ENCODE measurements at places on chromosomes 12 and 14.

- no peak for DNase-seq
Observed at GRCh38 chr14:36646664-36647416, 14.8 kb upstream of the PAX9 start.

DNA sequence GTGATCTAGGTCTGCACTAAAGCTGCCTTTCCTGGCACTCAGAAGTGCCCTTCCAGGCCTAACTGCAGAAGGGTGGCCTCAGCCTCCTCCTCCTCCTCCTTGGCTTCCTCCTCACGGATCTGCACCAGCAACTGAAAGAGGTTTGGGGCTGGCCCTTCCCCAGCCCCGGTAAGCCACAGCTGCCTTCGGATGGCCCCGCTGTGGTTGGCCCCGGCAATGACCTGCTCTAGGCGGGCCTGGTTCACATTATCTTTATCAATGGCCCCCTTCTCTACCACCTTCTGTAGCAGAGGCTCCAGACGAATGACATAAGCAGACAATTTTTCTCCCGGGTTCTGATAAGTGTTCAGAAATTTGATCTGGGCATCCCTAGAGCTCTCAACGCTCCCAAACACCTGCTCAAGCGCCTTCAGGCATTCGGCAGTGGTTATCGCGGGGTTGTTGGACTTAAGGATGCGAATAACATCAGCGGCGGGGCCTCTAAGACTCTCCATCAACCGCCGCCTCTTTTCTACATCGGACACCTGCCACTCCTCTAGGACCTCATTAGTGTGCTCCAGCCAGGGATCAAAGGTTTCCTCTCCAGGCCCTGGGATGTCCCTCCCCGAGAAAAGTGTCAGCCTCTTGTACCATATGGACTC lies 1.5 kb downstream of the PNMA1 start:
- DNase-seq: no peak

DNA sequence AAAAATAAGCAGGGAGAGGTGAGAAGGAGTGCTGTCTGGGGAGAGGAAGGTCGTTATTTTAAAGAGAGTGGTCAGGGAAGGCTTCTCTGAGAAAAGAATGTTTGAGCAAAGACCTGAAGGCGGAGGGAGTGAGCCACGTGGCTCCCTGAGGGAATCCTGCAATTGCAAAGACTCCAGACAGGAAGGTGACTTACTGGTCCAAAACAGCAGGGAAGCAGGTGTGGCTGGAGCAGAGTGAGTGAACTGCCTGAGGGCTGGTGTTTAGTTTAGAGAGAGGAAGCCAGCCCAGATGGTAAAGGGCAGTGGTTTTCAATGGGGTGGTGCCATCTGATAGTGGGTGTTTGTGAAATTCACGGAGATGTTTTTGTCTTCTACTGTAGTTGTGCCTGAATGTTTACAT lies 58.8 kb upstream of the LTA4H start:
- DNase-seq: no peak

- no peak for DNase-seq
Observed at GRCh38 chr14:93772263-93772662, 16.0 kb downstream of the PRIMA1 start.

GRCh38 chr14:74434294-74434693 lies 8.3 kb upstream of the SYNDIG1L start:
- no peak for DNase-seq

DNA sequence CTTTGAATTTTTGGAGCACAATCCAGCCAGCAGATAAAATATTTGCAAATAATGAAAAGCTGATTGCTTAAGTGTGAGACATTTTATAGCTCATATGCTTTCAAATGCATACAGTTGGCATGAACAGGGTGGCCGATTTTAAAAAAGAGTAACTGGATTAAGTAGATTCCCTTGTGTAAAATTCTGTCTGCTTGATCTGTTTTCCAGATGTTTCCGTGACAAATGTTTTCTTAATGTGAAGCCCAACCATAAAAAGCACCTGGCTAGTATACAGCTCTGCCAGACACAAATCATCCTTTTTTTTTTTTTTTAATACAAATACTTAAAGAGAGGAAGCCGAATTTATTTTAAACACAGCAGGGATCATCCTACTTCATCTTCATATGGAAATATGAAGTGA lies 440.7 kb downstream of the CCER1 start:
- DNase-seq: no peak

- DNase-seq: peak; percentile 1
Observed at GRCh38 chr12:91513313-91513712, 330.7 kb upstream of the DCN start.

DNA sequence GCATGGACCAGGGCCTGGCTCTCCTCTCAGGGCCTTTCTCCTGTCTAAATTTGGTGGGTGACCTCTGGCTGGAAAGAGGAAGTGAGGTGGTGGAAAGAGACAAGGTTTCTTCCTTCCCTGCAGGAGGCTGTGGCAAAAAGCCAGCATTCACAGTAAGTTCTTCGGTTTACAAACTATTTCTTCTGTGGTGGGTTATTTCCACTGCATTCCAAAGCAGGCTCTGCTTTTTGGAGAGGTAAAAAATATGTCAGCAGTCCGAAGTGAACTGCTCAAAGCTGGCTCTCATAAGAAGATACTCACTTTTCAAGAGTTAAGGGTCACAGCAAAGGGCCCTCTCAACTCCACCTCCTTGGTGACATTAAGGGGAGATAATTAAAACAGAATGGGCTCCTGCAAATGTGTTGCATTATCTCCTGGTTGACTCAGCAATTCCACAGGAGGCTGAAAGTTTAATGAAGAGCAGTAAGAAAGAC lies 48.9 kb upstream of the POC1B start:
- peak; percentile 57 for DNase-seq

DNA sequence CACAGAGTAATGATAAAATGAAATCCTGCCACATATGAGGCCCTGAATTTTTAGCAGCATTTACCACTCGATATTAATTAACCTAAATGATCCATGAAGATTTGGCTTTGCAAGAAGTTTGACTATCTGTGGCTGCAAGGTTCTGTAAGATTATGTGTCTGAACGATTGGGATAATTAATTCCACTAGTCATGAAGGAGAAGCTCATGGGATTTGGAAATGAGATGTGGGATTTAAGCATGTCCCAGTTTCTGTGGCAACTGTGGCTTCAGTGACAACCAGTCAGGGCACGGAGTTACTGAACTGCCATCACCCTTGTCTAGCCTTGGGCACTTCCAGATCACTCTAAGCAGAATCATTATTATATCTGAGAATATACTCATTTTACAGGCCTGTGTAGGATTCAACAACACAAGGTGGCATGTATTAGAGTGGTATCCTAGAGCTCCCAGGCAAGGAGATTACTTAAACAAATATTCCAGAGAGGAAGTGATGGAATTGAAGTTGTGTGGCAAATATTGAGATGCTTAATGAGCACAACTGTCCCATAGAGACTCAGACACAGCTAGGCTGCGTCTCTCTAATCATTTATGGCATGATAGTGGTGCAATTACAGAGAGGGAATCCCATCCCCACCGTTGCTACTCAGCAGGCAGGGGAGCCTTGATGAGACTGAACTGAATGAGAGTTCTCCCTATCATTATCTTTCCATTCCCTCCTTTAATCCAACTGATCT lies 205.0 kb upstream of the KRR1 start:
- no peak for DNase-seq

- no peak for DNase-seq
Observed at GRCh38 chr14:86723254-86723624, 1193.3 kb downstream of the FLRT2 start.

DNA sequence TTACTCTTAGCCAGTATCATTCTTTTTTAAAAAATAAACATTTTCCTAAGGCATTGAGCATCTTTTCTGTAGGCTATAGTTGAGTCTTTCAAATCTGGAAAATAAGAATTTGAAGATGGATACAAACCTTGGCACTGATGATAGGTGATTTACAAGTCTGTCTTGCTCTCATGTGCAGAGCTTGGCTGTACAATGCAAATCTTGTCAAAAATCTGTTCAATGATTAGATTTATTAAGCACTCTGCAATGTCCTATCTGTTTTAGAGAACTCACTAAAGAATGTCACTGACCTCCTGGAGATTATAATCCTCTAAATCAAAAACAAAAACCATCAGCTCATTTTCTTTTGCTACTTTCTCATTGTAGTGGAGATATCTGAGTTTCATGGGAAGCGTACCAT lies 42.8 kb upstream of the AMIGO2 start:
- no peak for DNase-seq

DNA sequence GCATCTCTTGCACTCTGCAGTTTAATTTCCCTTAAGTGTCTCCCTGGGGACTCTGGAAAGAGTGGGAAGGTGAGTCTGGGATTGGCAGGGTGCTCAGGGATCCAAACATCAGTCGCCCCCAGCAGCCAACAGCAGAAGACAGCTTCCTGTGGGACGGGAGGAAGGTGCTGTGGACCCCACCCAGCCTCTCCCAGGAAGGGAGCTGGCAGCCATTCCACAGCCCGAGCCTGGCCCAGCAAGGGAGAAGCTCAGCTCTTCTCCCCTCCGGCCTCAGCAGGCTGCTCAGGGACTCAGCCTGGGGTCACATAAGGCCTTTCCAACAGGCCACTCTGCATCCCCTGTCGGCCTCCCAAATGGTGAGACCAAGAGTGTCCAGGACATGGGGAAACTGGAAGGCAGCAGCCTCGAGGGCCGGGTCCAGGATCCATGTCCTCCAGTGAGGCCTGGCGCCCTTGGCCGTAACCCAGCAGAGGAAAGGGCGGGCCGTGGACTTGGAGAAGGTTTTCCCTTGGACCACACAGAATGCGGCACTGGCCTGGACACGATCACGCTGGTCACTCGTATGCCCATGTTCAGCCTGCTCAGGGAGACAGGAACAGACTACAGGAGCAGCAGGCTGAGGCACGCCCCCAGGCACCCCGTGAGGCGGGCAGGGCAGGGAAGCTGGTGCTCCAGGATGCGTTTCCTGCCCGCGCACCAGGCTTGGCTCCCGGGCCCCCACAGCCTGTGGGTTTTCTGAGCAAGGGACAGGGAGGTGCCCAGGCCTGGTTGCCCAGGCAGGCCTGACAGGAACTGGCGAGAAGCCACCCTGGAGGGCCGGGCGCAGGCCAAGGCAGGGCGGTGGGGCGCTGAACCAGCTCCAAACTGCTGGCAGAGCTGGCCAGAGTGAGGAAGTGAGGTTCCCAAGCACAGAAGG lies 3.5 kb downstream of the XRCC3 start:
- DNase-seq: no peak

- DNase-seq: no peak
Observed at GRCh38 chr12:106274575-106275121, 26.8 kb upstream of the CKAP4 start.

GRCh38 chr12:129193263-129193871 lies 340.1 kb downstream of the GLT1D1 start:
- no peak for DNase-seq

DNA sequence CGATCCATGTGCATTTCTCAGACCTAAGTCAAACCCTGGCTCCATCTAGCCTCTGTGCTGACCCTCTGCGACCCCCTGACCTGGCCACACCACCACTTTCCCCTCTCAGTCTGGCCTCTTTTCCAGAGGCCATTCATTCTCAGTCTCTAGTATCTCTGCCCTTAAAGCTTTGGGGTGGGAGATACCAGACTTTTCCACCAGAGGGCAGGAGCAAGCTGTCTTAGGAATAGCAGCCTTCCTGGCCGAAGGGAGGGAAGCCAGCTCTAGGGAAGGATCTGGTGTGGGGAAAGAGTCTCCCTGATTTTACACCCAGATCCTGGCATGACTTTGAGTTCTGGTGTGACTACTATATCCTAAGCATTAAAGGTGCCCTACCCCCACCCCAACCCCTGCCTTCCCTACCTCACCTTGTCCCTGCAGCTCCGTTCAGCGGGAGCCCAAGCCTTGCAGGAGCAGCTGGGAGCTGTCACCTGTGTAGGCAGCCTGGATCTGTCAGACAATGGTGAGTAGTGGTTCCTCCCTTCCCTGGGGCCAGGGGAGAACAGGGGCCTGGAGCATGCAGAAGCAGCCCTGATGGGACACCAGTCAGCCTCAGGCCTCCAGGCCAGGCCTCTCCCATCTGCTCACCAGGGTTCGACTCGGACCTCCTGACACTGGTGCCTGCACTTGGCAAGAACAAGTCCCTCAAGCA lies 6.6 kb downstream of the CARMIL3 start:
- DNase-seq: peak; percentile 61

DNA sequence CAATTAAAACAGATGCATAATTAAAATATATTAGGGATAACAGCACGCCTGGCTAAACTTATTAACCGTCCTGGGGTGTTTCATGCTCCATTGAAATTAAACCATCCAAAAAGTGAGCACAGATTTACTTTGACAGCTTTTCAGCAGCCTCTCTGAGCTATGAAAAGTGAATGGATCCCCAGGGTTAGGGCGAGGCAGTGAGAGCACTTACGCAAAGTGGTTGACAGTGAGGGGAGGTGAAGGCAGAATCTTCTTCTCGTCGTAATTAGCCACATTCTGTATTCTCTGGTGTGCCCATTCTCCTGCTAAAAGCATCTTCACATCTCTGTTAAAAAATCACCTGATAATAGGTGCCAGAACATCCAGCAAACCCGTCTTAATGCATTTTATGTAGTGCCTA lies 1.9 kb downstream of the TMTC2 start:
- DNase-seq: no peak

- DNase-seq: no peak
Observed at GRCh38 chr12:94150240-94151121, 2.1 kb downstream of the PLXNC1 start.

DNA sequence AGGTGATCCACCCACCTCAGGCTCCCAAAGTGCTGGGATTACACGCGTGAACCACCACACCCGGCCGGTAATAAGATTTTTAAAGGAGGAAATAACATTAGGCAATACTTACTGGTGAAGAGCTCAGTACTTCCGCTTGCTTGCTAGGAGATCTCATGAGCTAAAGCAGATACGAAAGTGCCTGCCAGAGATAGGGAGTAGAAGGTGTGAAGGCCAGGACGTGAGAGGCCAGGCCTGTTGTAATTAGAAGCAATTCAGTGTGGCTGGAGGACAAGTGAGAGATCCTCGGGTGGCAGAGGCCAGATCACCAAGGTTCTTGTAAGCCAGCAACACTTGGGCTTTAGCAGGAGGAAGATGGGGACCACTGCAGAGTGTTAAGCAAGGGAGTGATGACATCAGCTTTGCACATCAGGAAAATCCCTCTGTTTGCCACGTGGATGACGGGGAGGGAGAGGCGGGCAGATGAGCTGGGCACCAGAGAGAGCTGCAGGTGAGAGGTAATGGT lies 7.6 kb downstream of the TECPR2 start:
- no peak for DNase-seq

DNA sequence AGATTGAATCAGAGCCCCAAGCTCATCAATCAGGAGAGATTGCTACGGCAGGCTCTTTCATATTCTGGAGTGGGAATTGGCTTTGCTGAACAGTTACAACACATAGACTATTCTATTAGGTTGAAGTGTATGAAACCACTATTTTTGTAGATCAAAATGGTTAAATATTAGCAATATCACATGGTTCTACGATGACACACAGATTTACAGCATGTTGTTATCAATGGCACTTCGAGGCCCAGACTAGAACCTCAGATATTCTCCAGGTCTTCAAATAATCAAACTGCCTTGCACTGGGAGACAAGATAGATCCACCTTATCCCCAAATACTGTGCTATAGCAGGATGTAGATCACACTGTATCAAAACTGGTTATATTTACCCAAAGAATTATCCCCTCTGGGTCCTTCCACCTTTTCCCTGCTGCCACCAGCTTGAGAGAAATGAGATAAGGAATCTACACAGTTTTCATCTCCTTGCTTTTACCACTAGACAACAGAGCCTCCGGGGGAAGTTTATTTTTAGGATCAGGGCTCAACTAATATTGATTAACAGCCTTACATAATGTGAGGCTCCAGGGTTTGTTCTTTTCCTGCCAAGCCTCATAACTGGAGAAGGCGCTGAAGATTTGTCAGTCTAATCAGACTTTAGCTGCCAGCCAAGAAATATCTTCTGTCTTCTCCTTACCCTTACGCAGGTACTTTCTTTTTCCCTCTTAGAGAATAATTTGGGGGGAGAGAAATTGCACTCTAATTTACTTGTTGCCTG lies 507.1 kb downstream of the DIO2 start:
- DNase-seq: no peak

GRCh38 chr12:123064366-123064765 lies 83.9 kb downstream of the ARL6IP4 start:
- DNase-seq: no peak
